ENCODE measurements at places on chromosomes 3 and 15.

DNA sequence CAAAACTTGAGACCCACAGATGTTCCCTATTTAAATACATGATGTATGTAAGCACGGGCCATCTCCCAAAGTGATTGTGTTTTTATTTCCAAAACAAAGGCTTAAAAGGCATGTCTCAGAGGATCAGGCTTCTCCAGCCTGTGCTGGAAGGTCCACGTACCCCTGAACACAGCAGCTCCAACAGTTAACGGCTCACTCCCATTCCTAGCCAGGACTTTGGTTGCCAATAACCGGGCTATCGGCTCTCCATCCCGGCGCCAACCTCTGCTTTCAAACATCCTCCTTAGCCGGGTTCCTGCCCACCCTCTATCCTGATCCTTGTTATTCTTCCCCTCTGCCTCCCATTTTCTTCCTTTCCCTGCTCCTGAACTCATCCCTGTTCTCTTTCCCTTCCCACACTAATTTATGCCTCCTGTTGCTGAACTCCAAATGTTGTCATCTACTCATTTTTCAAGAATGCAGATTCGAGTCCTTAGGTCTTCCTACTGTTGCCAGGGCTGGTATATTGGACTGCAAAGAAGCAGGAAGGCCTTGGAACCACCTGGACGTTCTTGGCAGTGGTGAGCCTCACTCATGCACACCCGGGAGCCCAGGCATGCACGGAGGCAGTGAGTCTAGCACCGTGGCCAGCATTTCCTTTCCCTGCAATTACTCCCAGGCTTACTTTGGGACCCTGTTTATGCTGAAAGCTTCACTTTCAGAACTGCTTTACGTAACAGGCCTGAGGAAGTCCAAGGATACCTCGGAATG lies 128.4 kb upstream of the RAD18 start:
- no peak for DNase-seq

- DNase-seq = no peak
These were observed 36.6 kb downstream of the RFX7 start for GRCh38 chr15:56207092-56207491.

DNA sequence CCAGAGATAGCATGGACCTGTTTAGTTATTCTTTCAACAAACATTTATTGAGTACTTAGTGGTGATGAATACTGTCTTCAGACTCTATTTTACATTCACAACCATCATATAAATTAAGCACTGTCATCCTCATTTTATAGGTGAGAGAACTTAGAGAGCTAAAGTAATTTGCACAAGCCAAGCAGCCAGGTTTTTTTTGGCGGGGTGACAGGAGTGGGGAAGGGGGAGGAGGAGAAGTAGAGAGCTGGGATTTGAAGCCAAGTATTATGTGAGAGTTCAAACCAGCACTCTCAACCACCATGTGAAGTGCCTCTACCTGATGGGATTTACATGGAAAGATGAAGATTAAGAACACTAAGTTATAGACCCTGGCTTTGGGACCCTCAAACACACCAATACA lies 547.4 kb upstream of the IL12A start:
- no peak for DNase-seq

DNA sequence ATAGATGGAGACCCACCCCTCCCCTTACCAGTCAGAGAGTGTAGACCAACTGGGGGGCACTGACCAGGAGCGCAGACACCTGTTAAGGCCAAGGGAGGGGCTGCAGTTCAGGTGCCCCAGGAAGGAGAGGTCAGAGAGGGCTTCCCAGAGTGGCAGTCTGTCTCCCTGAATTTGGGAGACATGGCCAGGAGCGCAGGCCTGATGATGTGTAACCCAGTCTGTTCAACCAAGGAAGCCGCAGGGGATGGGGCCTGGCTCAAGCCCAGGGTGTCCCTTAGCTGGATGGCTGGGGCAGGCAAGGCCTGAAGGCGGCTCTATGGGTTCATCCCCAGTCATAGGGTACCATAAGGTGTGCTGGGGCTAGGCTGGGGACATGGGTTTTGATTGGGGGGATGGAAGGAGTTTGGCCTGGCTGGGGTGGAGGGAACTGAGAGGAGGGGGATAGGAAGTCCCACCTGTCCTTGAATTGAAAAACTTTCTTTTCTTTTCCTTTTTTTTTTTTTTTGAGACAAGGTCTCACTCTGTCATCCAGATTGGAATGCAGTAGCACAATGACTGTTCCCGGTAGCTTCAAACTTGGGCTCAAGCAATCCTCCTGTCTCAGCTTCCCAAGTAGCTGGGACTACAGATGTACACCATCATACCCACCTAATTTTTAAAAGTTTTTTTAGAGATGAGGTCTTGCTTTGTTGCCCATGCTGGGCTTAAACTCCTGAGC lies 75.7 kb downstream of the SMAD6 start:
- DNase-seq = no peak

- DNase-seq = no peak
These were observed 413.5 kb upstream of the THBS1 start for GRCh38 chr15:39167164-39168058.

Measured in stimulated activated CD8-positive, alpha-beta memory T cell treated with anti-CD3 and anti-CD28 coated beads, Interleukin-4, amount 100 ng/mL, for 24 hours (primary cell).